NCI-H524 treated with DMSO at 0.1 percent for 48 hours (cell line): ENCODE measurements at places on chromosomes 1 and 21.

- no peak for DNase-seq
Observed at GRCh38 chr1:219330669-219331068, 157.0 kb downstream of the LYPLAL1 start.

DNA sequence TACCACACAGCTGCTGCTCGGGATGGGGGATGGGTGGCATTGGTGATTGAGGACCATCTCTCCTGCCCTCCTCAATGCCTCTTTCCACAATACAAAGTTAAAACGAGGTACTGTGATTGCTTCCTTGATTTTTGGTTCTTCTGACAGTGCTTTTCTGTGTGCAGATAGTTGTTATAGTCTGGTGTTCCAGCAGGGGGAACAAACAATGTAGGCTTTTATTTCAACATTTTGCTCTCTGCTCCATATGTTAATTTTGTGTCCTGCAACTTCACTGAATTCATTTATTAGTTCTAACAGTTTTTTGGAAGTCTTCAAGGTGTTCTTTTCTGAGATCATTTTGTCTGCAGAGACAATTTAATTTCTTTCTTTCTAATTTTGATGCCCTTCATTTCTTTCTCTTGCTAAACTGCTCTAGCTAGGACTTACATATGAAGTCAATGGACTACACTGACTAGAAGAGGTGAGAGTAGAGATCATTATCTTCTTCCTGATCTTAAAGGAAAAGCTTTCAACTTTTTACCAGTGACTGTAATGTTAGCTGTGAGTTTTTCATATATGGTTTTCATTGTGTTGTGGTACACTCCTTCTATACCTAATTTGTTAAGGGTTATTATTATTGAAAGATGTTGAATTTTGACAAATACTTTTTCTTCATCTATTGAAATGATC is 45.4 kb downstream of the TNFSF18 start:
- DNase-seq, result no peak

- no peak for DNase-seq
Observed at GRCh38 chr1:218546314-218546713, 201.2 kb downstream of the TGFB2 start.

- no peak for DNase-seq
Observed at GRCh38 chr1:24875257-24875656, 54.8 kb downstream of the RUNX3 start.

- DNase-seq, result no peak
Observed at GRCh38 chr1:24966724-24967346, 36.8 kb upstream of the RUNX3 start.

DNA sequence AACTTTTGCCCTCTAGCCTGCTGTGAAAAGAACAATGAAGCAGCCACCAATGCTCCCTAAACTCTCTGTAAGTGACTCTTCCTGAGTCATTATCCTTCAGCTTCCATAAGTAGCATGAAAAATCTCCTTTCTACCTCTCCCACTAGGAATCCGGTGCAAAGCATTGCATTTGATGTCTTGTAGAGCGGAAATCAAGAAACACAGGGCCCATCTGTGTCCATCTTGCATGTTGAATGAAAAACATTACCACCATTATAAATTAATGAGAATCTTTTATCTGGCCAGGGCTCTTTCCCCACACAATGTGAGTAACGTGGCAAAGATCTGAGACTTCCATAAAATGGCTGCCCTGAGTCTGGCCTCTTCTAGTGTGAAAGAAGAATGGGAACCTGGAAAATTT is 324.4 kb downstream of the ADGRL2 start:
- DNase-seq, result no peak

DNA sequence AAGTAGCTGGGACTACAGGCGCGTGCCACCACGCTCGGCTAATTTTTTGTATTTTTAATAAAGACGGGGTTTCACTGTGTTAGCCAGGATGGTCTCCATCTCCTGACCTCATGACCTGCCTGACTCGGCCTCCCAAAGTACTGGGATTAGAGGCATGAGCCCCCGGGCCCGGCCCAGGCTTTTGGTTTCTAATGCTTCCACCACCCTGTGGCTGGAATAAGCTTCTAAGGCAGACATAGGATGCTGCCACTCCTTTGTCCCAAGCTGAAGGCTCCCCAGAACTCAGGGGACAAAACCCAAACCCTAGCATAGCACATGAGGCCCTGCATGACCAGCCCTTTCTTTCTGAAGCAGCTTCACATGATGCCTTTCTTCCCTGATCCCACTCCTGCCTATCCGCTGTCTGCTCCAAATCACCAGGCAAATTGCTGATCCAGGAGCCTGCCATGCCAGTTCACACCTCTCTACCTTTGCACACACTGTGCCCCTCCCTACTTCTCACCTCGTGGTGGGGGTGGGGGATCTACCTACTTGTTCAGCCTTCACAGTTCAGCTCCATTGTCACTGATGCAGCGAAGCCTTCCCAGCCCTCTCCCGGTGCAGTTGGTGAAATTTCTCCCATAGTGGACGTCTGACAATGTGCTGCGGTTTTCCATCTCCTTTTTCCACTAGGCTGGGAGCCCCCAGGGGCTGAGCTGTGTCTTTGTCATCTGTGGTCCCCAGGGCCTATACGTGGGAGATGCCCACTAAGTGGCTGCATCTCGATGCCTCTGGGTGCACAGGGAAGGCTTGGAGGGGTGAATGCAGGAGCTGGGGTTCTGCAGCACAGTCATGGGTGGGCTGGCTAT is 6.9 kb downstream of the PTPRU start:
- DNase-seq, result no peak

GRCh38 chr1:197413564-197413963 is 145.5 kb downstream of the CRB1 start:
- DNase-seq, result no peak

GRCh38 chr1:44531785-44532566 is 126.9 kb downstream of the RNF220 start:
- DNase-seq, result no peak

- no peak for DNase-seq
Observed at GRCh38 chr21:14677013-14677412, 130.9 kb upstream of the SAMSN1 start.

GRCh38 chr1:248858096-248858890 is 592 bp downstream of the ZNF692 start:
- no peak for DNase-seq

GRCh38 chr1:226979517-226980121 is 39.5 kb downstream of the COQ8A start:
- DNase-seq, result no peak

GRCh38 chr1:214498021-214498420 is 53.4 kb downstream of the PTPN14 start:
- DNase-seq, result no peak

- no peak for DNase-seq
Observed at GRCh38 chr21:17613242-17613676, 558 bp upstream of the BTG3 start.

GRCh38 chr1:239547987-239548386 is 161.6 kb downstream of the CHRM3 start:
- no peak for DNase-seq

- no peak for DNase-seq
Observed at GRCh38 chr21:16279731-16280581, 550.2 kb downstream of the USP25 start.

- no peak for DNase-seq
Observed at GRCh38 chr1:20988943-20989342, 187.8 kb downstream of the EIF4G3 start.

GRCh38 chr1:247111259-247111699 is 7.1 kb upstream of the ZNF669 start:
- no peak for DNase-seq

DNA sequence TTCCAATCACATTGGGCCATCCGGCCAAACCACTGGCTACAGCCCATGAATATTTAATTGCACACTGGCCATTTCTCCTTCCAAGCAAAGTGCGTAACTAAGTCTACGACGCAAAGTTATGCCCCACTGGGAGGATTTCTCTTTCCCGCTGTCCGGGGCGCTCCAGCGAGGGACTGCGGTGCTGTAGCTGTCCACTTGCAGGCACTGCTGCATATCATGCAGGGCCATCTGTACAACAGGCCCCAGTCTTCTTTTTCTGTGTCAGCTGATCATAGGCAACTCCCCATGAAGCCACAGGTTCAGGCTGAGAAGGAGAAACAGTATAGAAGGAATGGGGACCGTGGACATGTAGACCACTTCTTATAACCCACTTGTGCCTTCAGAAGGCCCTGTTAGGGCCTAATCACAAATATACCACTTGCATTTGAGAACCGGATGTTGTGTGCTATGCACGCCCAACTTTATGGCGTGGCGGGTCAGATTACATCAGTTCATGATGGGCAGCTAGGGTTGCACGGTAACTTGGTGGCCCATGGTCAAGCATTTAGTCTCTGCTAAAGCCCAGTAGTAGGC is 58.0 kb downstream of the ADSS2 start:
- no peak for DNase-seq

DNA sequence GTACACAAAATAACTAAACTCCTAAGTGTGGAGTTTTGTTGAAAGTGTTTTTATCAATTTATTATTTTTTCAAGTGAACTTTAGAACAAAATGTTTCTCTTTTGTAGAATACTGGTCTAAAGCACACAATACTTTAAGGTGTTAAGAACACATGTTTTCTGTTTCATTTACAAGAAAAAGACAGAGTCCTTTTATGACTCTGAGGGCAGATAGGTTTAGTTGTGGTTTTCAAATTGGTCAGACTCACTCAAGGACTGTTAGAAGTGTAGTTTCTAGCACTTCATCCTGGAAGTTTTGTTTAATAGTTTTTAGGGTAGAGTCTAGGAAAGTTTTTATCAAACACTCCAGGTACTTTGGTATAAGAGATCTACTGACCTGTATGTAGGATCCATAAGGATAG is 376.5 kb downstream of the LRRIQ3 start:
- DNase-seq, result no peak

GRCh38 chr1:13779930-13780329 is 79.9 kb downstream of the PRDM2 start:
- no peak for DNase-seq

- DNase-seq, result no peak
Observed at GRCh38 chr21:15206514-15206913, 141.7 kb upstream of the NRIP1 start.

DNA sequence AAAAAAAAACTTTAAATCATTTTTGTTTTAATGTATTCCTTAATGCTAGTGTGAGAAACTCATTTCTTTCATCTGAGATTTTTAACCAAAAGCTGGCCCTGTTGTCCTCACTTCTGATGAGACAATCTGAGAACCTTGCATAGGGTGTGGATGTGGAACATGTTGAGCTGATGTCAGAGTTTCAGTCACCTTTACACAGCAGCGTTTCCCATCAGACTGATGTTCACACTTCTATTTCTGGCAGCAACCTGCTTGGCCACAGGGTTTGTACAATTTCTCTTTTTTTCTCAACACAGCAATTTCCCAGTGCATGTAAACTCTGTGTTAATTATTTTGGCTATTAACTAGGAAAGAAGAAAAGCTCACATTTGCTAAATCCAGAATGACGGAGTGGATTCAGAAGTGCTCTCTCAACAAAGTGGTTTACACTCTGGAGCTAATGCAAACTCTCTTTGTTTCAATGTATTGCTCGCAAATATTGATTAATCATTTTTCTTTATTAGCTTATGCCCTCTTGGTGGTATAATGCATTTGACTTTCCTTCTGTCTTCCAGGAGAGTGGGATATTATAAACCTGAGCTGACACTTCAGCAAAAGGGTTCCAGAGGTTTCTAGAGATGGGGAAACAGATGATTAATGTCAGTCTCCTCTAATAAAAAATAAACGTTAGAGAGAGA is 70.5 kb upstream of the HSPA13 start:
- no peak for DNase-seq

- DNase-seq, result no peak
Observed at GRCh38 chr1:13583595-13583965, at the start of gene PDPN. TSS of gene PDPN (plus strand) at chr1:13583832. CDS start at chr1:13584034, 202 bp downstream.
